ENCODE measurements at places on chromosomes 12 and 14. TPM values are rescaled to one million over a fixed set of nuclear protein-coding genes. Genes with fewer than 3 reads are reported as not detected.

Gene TAS2R13
- total RNA-seq, result 0.48 TPM

DNA sequence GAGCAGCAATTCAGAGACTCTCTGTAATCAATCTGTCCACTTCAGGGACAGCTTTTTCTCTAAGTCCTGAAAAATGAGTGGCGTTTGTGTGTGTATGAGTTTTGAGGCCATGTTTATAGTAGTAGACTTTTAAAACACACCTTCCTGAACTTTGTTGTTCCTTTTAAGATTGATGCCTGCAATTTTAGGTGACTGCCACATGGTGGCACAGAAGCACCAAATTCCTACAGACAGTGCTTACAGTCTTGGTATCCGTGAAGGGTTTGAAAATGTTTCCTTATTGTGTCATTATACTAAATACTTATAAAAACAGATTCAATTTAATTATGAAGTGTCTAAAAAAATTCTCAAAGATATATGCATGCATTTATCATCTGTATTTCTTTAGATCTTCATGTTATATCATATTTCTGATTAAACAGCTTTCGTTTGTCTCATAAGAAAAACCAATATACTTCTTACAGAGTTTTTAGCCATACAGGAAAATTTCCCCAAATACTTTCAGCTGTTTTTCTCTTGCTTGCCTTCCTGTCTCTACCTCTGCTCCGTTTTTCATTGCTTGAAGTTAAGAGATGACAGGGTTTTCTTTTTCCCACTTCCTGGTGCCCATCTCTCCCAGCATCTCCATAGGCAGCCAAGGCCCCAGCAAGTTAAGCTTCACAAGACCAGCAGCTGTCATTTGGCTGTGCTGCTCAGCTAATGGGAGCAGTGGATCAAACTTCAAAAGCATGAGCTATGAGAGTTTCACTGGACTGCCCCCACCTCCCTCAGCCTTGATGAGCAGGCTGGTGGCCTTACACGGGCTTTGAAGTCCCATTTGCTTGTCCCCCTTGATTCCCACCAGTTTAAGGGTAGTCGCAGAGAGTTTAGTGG is 259.6 kb downstream of the AKAP6 start:
- peak; percentile 64 for DNase-seq

DNA sequence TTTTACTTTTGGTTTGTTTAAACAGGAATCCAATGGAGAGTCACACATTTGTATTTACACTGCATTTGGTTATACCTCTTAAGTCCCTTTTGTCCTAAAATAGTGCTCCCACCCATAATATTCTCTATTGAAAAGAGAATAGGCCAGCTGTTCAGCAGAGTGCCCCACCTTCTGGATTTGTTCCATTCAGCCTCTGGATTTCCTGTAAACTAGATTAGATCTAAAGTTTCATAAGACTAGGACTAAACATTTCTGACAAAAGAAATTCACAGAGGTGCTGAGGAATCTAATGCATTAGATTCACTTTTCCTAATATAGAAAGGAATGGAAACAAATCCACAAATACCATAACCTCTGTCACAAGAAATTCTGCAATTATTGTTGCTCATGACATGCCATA is 38.1 kb downstream of the GCH1 start:
- DNase-seq, result no peak

- DNase-seq, result no peak
Measured at GRCh38 chr12:66048218-66048834, 82.2 kb downstream of the LLPH start.

Gene KRT74
- total RNA-seq, result not detected

DNA sequence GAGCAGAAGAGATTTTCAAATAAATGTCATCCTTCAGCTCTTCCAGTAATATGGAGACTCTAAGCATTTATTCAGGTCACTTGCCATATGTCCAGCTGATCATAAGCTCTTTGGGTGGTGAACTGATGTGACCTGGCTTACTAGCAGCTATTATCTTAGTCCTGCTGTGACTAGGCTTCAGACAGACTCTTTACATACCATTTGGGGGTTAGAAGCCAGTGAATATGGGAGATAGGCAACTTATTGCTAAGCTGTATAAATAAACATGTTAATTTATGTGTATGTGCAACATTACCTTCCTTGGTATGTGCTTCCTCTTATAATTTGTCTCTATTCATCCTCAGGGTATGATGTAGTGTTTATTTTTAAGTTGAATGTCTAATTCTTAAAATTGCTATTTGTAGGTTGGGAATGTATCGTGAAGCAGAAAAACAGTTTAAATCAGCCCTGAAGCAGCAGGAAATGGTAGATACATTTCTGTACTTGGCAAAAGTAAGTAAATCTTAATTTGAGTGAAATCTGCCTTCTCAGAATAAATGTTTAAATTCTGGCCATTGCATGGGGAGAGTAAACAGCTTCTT is 32.4 kb downstream of the TTC8 start:
- DNase-seq, result no peak

- no peak for DNase-seq
Measured at GRCh38 chr14:104651876-104652260, 37.5 kb upstream of the INF2 start.

GRCh38 chr12:53978477-53979356 is 4.0 kb upstream of the HOTAIR start:
- DNase-seq, result no peak

GRCh38 chr14:56339855-56340701 is 221.9 kb downstream of the PELI2 start:
- DNase-seq, result peak; percentile 87

DNA sequence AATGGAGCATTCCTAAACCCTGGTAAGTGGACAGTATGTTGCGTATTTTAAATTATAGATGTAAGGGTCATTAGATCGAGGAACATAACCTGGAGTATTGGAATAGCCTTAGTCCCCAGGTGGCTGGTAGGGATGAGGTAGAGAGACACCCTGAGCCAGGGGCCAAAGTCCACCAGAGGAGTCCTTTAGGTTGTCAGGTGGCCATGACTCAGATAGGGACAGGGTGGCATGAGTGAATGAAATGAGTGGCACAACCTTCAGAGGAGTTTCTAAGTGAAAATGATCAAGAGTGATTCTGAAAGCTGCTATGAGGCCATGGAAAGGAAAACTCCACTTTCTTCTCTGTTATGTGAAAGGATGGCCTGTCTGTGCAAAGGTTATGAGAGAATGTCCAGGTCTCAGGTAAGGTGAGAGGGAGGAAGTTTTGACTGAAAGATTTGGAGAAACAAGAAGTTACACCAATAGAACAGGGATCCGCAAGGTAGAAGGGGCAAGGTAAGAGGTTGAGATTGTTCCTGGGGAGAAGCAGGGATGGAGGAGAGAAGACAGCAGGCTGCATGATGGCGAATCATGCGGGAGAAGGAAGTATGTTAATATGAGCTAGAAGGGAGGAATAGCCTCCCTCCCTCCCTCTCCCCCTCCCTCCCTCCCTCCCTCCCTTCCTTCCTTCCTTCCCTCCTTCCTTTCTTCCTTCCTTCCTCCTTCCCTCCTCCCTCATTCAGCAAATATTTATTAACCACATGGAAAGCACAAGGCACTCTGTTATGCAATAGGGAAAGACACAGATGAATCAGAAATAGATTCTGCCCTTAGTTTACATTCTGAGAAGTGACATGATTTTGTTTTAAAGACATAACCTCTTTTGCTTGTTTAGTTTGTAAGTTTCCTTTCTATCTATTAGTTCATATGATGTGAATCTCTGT is 14.0 kb upstream of the RIPK3 start:
- no peak for DNase-seq

DNA sequence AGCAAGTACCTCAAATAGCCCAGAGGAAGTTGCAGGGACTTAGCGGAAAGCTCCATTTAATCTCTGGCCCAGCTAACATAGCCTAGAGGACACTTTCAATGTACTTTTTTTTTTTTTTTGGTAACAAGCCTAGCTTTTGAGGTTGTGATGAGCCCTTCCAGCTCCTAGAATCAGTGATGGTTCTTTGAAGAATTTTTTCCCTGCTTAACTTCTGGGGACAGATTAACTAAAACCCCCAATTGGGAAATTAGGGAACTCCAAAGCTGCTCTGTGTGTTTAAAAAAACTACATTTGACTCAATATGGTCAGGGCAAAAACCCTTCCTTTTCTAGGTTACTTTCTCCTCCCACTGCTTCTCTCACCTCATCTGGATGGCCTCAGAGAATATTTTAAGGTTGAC is 23.9 kb upstream of the ITGA5 start:
- no peak for DNase-seq

DNA sequence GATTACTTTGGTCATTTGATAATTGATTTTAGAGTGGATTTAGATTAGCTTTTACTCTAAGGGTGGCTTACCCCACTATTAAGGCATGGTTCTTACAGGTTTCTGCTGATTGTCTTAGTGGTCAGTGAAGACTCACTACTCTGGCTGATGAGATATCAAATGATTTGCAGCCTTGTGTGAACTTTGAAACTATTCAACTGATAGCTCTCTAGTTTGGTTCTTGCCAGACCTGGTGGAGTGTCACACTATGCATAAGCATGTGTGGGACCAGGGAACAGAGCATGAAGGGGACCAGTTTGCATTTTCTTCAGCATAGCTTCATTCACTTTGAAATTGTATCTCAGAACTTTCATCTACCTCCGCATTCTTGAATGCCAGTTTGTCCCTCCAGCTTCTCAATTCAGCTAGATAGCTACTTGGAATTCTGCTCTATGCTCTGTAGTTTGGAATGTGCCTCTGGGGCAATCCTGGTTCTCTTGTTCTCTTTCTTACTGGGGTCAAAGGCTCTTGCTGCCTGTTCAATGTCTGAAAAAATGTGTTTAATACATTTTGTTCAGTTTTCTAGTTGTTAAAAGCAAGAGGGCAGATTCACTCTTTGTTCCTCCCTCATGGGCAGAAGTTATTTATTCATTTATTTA is 12.7 kb downstream of the SCYL2 start:
- DNase-seq, result peak; percentile 2

- DNase-seq, result no peak
Measured at GRCh38 chr12:53949631-53950436, 4.9 kb upstream of the HOXC12 start.

Gene RIN3
- 3.8 TPM for total RNA-seq

DNA sequence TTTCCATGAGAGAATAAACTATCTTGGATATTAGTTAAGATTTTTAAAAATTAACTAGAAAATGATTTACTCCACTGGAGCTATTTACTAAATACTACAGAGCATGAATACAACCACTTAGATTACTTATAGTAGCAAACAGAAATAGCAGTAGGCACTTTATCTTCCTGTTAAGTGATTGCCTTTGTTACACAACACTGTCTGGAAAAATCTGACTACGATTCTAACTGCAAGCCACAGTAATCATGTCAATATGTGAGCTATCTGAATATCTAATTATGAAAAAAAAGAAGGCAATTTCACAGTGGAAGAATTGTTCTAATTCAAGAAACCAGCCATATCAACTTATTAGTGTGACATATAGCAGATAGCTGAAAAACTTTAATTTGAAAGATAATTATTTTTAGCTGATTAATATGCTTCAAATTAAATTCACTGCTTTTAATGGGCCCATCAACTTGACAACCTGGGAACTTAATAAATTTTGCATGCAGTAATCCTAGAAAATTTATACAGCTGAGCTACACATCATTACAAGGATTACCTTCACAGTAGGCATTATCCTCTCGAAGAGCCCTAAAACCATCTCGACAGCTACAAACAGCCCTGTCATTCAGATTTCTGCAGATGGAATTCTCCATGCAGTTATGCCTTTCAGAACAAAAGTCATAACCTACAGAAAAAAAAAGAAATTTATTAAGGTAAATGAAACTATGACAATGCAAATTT is 172.8 kb downstream of the NELL2 start:
- no peak for DNase-seq

DNA sequence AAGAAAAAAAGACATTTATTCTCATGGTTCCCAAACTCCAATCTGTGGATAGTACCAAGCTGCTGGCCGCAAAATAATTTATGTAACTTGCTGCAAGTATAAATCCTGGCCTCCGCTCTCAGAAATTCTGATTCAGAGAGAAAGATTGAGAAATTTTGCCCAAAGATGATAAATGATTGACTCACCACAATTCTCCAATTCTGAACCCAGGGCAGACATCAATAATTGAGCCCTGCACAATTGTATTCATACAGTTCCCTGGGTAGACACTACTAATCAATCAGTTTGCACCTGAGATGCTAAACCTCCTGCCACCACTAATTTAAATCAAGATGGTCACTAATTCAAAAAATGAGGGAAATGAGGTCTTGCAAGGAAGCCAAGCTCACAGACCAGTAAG is 38.2 kb downstream of the TRPV4 start:
- no peak for DNase-seq

DNA sequence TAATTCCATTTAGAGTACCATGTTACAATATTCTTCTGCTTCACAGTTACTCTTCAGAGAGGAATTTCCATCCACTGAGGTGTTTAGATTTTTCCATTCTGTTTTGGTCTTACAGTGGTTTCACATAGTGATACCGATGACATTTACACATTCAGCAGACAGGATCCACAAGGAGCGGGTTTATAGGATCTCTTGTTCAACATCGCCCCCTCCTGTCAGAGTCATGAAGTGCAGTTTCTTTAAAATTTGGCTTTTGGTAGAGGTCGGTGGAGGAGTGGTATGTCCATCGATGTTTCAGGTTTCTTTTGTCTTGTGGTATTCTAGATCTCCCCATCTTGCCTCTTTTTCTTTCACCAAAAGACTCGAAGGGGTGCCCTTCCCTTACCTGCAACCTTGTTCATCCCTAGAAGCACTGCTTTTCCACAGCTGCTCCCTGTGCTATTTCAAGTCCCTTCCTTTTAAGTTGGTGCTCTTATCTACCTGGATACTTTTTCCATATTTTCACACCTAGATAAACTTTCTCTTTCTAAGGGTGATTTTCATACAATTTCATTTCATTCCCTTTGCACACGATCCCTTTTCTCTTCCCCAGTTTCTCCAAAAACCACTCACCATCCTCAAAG is 181.3 kb downstream of the ITPR2 start:
- peak; percentile 63 for DNase-seq

DNA sequence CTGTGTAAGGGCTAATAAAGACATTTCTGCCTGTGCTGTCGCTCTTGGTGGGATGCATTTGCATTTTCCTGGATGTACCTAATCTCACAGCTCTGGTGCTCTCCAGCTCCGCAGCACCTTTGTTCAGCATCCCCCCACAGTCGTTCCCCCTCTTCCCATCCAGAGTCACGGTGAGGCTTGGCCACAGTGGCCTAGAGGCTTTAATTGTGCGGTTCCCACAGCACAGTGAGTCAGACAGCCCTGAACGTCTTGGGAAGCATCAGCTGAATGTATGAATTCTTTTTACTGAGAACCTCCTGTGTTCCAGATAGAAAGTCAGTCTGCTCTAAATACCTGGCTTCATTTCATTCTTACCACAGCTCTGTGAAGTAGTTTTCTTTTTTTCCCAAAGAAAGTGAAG is 28.7 kb downstream of the MLXIP start:
- DNase-seq, result peak; percentile 76

- peak; percentile 4 for DNase-seq
Measured at GRCh38 chr12:91529829-91530228, 347.2 kb upstream of the DCN start.

Gene BHLHE41
- total RNA-seq, result 7.8 TPM

Gene CCDC60
- total RNA-seq, result not detected
